Astrocyte of the cerebellum (primary cell): ENCODE measurements at places on chromosomes 1 and 21.

GRCh38 chr1:76465030-76465429, 390.5 kb downstream of the ST6GALNAC3 start:
- DNase-seq, result no peak

GRCh38 chr1:203059485-203059884, 26.3 kb downstream of the MYOG start:
- no peak for DNase-seq

DNA sequence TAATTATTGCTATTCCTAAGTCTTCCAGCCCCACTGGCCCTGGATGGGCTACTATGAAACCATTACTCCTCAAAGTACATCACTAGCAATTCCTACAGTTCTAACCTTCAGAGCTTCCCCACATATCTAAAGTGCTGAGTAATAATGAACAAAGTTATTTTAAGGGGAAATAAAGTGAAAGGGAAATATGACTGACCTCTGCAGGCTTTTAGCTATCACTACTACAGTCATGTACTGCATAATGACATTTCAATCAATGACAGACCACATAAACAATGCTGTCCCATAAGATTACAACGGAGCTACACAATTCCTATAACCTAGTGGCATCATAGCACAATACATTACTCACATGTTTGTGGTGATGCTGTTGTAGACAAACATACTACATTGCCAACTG, 32.5 kb upstream of the ASPM start:
- no peak for DNase-seq

DNA sequence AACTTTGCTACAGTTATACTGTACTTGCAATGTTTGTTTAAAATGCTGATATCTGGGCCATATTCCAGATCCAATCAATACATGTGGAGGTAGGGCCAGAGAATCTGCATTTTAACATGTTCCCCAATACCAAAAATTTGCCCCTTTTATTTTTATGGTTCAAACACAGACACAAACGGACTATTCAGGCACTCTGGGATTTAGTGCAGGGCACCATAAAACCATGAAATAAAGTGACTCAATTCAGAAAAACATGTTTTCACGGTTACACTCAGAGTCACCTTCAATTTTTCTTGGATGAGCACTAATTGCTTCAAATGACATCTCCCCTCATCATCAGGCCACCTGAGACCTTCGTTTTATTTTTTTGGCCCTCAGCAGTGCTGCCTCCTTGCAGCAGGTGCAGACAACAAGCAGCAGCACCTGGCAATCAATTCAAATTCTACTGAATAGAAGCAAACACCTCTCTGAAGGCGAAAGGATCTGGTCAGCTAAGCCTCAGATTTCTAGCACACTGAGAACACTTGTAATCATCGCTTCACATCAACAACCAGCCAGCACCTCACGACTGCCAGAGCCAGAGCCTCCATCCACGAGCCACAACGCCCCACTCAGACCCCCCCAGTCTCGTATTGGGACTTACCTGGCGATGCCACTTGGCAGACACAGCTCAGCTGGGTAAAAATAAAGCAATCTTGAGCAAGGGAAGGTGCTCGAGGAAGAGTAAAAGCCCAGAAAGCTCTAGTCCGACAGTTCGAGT, 1.1 kb downstream of the ERO1B start:
- DNase-seq, result no peak

DNA sequence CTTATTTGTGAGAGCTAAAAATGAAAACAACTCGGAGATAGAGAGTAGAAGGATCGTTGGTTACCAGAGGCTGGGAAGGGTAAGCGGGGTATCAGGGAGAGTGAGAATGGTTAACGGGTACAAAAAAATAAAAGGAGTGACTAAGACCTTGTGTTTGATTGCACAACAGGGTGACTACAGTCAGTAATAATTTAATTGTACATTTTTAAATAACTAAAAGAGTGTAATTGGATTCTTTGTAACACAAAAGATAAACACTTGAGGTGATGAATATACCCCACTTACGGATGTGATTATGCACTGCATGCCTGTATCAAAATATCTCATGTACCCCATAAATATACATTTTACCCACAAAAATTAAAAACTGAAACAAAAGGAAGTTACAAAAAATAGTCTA, 29.4 kb downstream of the FOXJ3 start:
- no peak for DNase-seq

- no peak for DNase-seq
These were observed 140.6 kb downstream of the VPS13D start for GRCh38 chr1:12370333-12370975.

- no peak for DNase-seq
These were observed 1.9 kb upstream of the SAMD13 start for GRCh38 chr1:84299536-84300170.

DNA sequence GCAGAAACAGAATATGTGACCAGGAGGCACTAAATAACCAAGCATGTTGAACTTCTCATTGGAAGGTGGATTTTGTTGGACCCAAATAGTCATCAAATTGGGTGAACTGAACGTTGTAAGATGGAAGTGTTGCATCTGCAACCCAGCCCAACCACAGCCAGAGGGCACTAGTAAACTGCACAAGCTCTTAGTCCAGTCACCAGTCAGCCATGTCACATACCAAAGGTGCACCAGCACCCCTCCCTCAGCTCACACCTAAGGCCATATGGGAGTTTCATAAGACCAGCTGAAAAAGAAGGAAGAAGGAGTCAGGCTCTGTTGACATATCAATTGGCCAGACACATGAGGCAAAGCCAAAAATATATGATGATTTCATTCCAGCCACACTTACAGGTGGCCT, 481.7 kb upstream of the NR5A2 start:
- no peak for DNase-seq

GRCh38 chr1:152348447-152348846, 11.4 kb downstream of the FLG2 start:
- no peak for DNase-seq

- no peak for DNase-seq
These were observed 41.1 kb downstream of the INPP5B start for GRCh38 chr1:37905727-37906126.

DNA sequence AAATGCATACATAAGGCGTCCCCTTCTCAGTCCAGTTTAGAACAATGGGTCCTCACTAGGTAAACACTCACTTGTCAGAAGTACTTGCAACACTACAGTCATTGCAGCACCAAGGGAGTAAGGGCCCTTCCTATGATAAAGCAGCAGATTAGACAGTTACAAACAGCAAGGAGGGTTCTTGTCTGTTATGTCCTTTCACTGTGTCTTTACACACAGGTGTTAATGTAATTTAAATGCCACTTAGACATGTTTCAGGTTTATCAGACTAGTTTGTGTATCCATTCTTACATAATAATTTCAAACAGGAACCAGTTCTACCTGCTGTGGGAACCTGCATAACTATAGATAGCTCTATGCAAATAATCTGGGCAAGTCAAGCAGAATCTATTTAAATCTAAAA, 105.6 kb upstream of the USH2A start:
- no peak for DNase-seq
